ENCODE measurements at places on chromosomes 3 and 15.

- DNase-seq: no peak
These were observed 4.0 kb upstream of the PTH1R start for GRCh38 chr3:46873521-46873920.

- DNase-seq: no peak
These were observed 67.9 kb downstream of the ATP8B4 start for GRCh38 chr15:50050986-50051743.

- DNase-seq: no peak
These were observed 52.5 kb upstream of the ATP2B2 start for GRCh38 chr3:10557781-10558373.

GRCh38 chr3:37125195-37126073 is 48.9 kb downstream of the LRRFIP2 start:
- no peak for DNase-seq

- DNase-seq: peak; percentile 92
These were observed 7.7 kb downstream of the TNK2 start for GRCh38 chr3:195900436-195901355.

DNA sequence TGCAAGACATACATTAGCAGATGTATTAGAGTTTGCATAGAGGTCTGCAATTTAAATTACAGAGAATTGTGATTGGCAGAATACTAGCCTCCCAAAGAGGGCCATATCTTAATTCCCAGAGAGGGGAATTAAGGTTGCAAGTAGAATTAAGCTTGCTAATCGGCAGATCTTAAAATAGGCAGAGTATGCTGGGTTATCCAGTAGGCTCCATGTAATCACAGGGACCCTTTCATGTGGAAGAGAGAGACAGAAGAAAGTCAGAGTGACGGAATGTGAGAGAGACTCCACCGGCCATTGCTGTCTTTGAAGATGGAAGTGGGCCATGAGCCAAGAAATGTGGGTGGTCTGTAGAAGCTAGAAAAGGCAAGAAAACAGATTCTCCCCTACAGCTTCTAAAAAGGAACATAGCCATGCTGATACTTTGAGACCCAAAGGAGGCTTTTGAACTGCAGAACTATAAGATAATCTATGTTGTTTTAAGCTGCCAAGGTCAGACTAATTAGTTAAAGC is 38.8 kb downstream of the IMPG2 start:
- DNase-seq: no peak

DNA sequence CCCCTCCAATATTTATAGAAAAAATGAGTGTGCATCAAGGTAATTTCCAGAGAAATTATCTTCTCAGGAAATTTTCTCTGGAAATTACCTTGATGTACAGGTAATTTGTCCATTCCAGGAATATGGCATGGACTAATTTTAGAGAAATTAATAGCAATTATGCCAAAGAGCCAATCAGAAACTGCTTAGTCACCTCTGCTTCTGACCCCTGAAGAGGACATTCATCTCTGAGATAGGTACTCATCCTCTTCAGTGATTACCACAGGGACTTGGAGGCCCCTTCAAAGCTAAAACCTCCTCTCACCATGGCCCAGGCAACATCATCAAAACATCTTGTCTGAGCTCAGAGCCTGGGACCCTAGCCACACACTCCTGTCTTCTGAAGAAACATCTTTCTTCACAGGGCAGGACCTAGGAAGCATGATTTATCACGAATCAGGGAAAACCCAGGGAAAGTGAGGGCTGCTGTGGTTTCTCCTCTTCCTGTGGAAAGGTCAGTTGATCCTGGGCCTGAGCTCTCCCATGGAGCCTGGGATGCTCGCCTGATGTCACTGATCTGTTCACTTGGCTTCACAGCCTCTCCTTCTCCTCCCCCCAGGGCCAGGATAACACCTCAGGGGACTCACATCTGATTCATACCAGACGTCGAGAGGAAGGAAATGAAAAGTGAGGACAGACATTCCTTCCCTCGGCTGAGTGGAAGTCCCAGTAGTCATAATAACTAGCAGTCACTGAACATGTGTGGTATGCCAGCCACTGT is 210.5 kb downstream of the DTWD1 start:
- DNase-seq: peak; percentile 98

DNA sequence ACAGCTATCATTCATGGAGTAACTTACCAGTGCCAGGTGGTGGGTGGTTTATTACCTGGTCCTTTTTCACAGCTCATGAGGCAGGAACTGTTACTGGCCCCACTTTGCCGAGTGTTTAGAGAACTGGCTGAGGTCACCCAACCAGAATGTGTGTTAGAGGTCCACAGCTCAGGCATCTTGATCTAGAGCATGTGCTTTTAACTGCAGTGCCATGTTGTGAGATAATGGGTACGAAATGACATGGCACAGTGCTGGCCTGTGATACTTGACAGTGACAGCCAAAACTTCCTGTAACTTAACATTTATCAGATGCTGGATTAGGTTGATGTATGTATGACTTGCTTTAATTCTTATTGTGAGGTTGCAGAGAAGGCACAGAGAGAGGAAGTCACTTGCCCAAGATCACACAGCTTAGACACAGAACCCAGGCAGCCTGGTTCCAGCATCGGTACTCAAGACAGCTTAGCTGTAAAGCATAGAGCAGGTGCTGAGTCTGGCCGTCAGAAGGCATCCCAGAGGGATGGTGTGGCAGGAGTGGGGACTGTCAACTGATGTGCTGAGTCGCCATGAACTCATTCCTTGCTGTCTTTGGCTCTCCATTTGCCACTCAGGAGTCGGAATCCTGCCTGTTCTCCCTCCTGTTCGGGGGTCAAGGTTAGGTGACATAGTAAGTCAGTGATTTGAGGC is 9.6 kb downstream of the MCM2 start:
- DNase-seq: no peak

DNA sequence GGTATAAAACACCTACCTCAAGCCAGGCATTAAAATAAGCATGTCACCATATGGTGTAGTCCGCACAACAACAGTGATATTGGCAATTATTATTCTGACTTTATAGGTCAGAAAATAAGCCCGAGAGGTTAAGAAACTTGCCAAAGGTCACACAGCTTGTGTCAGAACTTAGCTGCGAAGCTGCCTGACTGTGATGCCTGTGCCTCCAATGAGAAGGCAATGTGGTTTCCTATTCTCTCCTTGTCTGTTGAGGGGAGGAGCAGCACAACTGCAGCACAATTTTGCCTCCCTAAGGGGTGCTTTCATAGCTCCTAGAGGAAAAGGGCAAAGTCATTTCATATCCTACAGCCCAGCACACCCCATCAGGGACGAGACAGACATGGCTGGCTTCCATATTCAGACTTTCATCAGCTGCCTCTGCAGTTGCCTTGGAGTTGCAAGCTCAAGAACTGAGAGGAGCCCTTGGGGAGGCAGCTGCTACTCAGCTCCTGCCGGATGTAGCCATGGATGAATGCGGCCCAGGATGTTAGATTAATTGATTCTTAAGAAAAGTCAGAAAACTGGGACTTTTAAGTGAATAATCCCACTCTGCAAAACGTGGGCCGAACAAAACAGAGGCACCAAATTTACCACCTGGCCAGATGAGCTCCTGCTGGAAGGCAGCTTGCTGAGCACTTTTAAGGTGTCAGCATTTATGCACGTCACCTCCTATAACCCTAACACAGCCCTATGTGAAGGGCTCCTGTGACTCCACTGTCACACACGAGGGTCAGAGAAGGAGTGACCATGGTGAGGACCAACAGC is 38.5 kb downstream of the MYO5C start:
- DNase-seq: peak; percentile 29

GRCh38 chr3:79517766-79518413 is 249.9 kb downstream of the ROBO1 start:
- peak; percentile 15 for DNase-seq

GRCh38 chr15:73604477-73604876 is 28.7 kb downstream of the NPTN start:
- DNase-seq: no peak

DNA sequence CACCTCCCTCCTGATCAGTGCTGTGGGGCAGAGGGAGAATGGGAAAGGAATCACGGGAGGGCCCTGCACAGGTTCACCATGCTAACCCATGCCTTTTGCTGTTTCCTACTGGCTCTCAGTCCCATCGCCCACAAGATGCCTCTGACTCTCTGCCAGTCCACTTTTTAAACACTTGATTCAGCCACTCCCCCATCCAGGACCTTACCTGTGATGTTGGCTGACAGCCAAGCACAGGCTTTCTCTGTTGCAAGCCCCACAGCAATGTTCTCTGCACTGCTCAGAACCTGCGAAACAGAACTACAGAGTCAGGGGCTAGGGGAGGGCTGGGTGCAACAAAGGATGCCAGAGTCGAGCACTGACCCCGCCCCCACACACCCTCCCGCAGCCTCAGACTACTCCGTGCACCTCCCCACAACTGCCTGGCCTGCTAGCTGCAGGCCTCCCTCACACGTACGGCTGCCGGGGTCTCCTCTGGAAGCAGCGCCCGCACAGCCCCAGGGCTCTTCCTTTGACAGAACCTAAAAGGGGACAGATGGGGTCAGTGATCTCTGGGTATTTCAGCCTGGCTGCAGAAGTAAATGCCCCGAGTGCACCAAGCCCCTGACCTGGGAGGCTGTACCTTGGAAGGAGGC is 9.1 kb downstream of the CDAN1 start:
- DNase-seq: no peak

DNA sequence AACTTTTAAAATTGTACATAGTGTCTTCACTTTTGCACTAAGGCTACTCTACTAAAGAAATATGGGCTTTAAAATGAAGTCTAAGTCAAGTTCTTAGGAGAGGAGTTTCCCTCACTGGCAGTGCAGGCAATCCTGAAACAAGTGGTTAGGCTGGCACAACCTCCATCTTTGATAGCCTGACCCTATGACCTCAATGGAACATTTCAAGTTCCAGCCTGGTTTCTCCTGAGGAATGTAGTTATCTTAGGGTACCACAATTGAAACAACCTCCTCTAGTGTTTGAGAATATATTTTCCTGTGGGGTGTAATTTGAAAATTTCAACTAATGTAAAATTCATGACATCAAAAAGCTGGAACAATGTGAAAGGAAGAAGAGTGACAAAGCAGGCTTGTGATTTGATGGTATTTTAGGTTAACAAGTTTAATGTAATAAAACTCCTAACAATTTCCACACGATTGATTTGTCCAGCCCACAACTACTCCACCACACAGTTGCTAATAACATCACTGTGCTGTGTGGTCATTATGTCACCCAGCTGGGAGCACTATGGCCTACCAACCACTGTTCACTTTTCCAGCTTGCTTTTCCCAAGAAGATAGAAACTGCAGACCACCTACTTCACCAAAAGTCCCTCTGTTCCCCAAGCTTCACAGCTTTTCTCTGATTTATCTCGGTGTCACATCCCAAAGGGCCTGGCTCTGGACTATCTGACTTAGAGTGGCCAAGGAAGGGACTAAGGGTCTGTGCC is 1.8 kb downstream of the WWTR1 start:
- DNase-seq: peak; percentile 17

DNA sequence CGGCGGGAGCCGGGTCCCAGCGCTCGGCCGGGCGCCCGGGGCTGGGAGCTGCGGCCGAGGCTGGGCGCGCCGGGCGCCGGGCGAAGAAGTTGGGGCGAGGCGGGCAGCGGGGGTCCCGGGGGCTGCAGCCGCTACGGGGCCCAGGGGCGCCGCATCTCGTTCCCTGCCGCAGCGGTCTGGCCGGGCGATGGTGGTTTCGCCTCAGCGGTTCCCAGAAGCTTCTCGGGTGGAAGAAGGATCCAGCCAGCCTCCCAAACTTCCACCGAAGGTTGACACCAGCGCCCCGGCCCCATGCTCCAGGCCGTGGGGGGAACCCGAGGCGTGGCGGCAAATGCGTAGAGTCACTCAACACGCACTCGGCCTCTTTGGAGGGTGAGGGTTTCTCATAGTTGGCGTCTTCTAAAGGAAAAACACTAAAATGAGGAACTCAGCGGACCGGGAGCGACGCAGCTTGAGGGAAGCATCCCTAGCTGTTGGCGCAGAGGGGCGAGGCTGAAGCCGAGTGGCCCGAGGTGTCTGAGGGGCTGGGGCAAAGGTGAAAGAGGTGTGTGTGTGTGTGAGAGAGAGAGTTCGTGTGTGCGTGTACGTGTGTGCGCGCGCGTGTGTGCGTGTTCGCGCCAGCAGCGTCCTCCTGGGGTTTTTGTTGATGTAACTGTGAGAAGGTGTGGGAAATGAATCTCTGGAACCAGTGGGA is 940 bp downstream of the BOC start:
- DNase-seq: peak; percentile 15

DNA sequence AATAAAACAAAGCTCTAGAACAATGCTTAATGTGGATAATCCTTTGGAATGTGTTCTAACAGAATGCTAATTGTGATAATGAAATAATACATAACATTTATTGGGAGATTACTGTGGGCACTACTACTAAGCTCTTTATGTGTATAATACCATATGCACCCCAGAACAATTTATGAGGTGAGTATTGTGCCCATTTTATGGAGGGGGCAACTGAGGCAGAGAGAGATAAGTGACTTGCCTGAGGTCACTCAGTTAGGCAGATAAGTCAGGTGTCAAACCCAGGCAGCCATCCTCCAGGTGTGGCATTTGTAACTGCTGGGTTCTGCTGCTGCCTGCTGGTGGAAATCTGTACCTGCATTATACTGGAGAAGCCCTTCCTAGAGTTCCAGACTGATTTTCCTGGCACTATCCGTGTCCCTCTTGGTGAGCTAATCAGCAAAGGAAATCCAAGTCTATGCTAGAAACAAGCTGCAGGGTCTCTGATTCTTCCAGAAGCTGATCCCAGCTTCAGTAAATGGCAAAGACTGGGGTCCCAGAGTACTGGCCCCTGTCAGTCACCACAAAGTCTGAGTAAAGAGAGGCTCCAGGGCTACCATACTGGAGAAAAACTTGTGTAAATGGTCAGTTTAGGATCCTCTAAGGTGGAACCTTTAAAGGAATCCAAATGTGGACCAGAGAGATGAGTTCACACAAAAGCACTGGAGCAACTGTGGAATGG is 22.6 kb upstream of the RBP1 start:
- no peak for DNase-seq

- no peak for DNase-seq
These were observed 460.6 kb upstream of the MCTP2 start for GRCh38 chr15:93770788-93771187.

DNA sequence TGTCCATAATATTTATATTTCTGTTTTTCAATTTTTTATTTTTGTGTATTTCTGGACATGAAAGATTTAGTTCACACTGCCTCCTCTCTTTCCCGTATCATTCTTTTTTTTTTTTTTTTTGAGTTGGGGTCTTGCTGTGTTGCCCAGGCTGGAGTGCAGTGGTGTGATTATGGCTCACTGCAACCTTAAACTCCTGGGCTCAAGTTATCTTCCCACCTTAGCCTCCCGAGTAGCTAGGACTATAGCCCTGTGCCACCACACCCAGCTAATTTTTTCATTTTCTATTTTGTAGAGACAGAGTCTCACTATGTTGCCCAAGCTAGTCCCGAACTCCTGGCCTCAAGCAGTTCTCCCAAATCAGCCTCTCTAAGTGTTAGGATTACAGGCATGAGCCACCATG is 53.6 kb downstream of the PRKCI start:
- no peak for DNase-seq

GRCh38 chr3:157166115-157166514 is 6.2 kb upstream of the CCNL1 start:
- DNase-seq: no peak
